Activated T-cell treated with anti-CD3 and anti-CD28 coated beads for 1 hour (primary cell): ENCODE measurements at places on chromosomes 5 and 9.

- DNase-seq: no peak
These were observed 106.4 kb upstream of the ASTN2 start for GRCh38 chr9:117521293-117521692.

- no peak for DNase-seq
These were observed 15.7 kb upstream of the AGXT2 start for GRCh38 chr5:35063414-35063813.

DNA sequence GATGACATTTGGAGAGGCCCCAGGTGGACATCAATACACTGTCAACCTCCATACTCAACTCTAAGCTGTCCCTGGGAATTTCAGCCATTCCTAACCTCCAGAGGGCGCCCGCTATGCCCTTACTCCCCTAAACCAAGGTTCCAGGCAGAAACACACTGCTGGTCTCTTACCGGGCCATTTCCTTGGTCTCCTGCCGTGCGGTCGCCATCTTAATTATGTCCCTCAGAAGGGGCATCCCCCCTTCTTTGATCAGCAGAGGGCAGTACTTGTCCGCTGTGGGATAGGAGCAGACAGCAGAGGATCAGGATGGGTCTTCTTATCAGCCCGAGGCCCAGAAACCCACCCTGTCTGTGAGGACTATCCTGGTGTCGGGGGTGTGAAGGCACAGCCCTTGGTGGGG, 9.3 kb upstream of the ZDHHC12 start:
- no peak for DNase-seq

DNA sequence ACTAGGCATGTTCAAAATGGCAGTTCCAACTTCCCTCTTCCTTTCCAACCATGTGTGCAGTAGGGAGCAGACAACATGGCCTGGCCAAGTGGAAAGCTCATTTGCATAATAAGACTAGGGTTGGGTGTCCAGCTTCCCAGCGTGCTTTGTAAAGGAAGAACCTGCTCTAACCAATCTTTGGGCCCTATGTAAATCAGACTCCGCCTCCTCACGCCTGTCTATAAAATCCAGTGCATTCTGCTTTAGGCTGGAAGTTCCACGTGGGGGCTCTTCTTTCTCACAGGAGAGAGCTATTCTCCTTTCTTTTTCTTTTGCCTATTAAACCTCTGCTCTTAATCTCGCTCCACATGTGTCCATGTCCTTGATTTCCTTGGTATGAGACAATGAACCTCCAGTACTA, 83.4 kb downstream of the GCNT1 start:
- DNase-seq: no peak
